ENCODE measurements at places on chromosomes 16 and 17.

DNA sequence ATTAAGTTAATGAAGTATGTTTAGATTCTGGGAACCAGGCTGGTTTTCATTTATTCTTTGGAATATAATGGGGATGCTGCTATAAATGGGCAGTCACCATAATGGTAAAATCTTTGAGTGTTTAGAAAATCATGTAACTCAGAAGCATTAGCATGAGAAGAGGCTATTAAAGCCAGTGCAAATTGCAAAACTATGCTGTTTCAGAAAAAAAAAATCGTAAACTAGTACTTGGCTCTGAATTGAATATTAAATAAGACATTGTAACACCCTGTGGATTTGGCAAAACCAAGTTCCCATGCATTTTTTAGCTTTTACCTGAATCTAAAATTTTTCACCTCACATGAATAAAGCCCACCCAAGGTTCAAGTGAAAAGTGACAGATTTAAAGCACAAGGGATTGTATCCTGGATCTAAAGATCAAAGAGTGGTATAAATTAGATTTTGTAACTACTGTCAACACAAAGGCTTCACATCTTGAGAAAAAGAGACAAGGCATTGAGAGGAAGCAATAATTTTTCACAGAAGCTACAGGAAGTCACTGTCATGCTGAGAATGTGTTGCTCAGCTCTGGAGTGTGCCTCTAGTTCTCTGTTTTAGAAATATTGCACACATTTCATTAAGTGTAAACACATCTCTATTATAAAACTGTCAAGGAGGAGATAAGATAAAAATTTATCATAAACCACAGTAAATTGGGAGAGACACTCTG lies 142.2 kb downstream of the ABCA8 start:
- DNase-seq, result no peak

- DNase-seq, result no peak
These were observed 735 bp downstream of the PSMD11 start for GRCh38 chr17:32445074-32445415.

GRCh38 chr17:877630-878029 lies 95.5 kb downstream of the MRM3 start:
- no peak for DNase-seq

DNA sequence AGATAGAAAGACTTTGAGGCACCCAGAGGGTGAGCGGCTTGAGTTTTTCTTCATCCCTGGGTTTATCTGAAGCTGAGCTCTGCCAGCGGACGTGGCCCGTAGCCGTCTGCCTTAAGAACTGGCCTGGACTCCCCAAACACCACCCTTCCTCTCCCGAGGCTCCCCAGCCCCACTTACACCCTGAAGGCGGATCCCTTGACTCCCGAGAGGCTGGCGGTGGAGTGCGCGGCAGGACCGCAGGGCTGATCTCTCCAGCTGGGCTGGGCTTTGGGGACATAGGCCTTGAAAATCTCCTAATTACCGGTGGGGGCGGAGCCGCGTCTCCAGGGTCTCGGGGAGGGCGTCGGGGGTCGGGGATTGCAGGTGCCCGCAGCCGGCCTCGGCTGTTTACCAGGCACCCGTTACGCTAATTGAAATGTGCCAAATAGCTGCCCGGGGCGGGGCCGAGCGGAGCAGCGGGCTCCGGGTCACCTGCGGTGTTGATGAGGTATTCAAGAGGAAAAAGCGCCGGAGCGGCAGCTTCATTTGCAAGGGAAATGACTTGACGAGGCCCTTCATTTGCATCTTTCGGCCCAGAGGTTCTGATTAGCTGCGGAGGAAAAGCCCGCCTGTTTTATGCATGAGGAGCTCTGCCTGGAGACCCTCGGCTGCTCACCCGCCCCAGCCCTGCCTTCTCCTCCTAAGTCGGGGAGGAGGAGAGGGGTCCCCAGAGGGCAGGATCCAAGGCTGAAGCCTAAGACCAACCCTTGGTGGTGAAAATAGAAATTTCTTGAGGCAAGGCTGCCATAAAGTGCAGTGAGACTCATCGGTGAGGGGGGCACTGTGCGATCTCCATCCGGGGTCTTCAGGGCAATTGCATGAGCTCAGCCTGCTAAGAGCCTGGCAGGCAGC lies 100.7 kb downstream of the MGAT5B start:
- peak; percentile 90 for DNase-seq
